ENCODE measurements at places on chromosomes 16 and 17.

DNA sequence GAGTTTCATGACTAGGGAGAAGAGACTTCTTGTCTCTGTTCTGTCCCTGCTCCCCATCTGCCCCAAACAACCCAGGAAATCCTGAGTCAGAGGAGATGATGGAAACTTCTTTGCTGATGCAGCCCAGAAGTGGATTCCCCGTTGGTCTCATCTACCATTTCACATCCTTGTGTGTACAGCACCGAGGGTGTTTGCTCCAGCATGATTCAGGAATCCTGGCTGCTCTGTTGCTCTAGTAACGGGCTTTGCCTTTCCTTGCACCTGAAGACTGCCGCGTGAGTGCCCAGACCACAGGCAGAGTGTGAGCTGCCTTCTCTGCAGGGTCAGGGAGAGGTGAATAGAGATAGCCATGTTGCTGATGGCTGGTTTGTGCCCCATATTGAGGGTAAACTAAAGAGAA is 408.4 kb downstream of the CPPED1 start:
- no peak for DNase-seq

DNA sequence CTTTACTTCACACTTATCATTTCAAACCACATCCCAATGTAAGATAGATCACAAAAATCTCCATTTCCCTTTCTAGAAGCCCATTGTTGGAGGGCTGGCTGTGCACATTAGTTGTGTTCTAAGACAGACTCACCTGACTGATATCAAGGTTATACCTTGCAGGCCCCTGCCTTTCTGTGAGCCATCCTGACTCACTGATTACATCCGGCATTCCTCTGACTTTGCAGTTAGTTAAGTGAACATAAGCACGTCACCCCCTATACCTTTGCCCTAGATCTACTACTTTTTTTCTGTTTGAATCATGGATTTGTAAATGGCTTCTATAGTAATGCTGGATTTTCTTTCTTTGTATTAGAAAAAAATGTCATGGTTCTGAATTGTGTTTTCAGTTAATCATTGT is 78.3 kb downstream of the TANGO6 start:
- DNase-seq, result no peak

DNA sequence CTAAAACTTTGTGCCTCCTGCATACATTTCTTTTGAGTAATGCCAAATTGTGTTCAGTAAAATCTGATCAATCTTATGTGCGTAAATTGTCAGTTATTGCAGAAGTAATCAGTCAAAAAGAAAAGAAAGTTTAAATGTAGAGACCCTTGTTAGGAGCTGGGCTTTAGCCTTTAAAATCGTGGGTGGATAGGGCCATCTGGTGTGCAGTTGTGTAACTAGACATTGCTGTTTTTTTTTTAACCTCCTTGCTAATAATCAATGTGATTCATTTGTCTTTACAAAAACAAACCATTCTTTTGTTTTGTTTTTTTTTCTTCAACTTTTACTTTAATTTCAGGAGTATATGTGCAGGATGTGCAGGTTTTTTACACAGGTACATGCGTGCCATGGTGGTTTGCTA is 5.3 kb upstream of the WWOX start:
- DNase-seq, result no peak

DNA sequence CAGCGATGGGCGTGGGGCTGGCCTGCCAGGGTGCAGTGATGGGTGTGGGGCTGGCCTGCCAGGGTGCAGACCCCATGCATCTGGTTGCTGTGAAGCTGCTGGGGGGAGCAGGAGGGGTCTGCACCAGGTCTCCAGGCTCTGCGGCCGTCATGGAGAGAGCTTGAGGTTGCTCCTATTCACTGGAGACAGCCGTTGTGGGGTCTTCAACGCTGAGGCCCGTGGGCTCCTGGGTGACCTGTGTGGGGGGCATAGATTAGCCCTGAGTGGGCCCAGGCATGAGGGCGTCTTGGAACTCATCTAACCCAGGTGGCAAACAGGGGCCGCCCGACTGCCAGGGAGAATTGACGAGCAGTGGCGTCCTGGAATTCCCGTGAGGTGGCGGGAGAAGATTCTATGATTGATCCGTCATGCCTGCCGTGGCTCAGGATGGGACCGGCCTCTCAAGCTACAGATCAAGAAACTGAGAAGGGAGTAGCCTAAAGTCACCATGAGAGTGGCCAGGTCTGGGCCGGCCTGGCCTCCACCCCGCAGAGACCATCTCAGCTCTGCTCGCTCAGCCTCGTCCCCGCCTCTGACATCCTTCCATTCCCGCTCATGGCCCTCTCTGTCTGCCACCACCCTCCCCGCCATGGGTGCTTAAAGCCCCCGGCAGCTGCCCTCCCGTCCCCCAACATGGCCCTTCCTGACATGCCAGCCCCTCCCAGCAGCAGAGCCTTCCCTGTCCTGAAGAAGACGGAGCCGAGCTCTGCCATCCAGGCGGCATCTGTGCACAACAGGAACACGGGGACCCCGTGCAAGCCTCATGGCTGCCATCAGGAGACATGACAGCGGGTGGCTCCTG is 50.7 kb upstream of the ACSF3 start:
- DNase-seq, result no peak

DNA sequence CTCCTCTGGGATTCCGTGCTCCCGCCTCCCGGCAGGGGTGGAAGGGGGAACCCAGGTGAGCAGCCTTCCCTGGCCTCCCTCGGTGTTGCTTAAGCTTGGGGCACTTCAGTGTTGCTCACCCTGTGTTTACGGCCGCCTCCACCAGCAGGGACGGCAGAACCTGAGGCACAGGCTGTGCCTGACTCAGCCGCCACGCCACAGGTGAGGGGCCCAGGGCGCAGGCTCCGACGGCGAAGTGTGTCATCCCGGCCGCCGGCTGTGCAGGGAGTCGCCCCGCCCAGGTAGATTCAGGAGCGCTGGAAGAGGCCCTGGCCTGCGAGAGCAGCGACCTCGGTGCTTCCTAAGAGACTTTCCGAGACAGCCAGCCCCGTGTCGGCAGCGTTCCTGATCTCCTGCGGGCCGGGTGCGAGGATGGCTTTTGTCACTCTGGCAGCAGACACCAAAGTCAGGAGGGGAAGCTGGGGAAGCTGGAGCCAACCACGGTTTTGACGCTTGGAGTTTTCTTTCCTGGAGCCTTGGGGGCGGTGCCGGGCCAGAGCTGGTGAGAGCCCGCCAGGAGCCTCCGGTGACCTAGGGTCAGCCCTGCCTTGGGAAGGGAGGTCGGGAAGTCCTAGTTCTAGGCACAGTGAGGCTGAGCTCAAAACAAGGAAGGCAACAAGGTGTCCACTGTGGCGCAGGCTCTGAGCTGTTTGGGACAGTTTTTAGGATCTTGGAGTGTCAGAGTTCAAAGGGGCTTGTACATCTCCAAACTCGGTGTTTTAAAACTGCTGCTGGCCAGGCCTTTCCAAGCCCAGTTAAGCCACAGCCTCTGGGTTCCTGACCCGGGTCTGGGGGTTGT is 2.1 kb downstream of the GSE1 start:
- DNase-seq, result no peak

- no peak for DNase-seq
Observed at GRCh38 chr17:8806926-8807550, 7.9 kb upstream of the MFSD6L start.

- DNase-seq, result no peak
Observed at GRCh38 chr17:80477647-80478478, 1.5 kb upstream of the NPTX1 start.

Measured in NK-92 treated with Interleukin-12 subunit alpha and Interleukin-12 subunit beta, amount 100 ng/mL, for 24 hours (cell line).